Aorta (tissue), 5 donors: ENCODE measurements at places on chromosomes 16 and 17. TPM values are rescaled to one million over a fixed set of nuclear protein-coding genes. Genes with fewer than 3 reads are reported as not detected.

- H3K36me3 ChIP-seq: no peaks in the 10 kb centered on the region
- H3K4me3 ChIP-seq: no peak overlapping the region
These were observed 220.3 kb upstream of the IRX3 start for GRCh38 chr16:54506741-54507500.

DNA sequence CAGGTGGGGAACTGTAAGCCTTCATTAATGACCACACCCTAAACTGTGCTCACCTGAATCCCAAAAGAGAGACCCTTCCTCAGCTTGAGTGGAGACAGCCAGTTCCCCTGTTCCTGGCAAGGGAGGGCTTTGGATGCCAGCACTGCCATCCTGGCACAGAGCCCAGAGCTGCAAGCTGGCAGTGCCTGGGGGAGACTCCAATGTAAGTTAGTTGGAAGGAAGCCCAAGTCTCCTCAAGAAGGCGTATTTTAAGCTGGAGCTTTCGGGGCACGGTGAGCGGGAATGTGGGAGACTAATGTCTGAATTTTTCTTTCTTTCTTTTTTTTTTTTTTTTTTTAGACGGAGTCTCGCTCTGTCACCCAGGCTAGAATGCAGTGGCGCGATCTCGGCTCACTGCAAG lies 4.7 kb downstream of the CDC42EP4 start:
- H3K27me3 ChIP-seq: no peaks in the 10 kb centered on the region
- no peak for DNase-seq
- H3K4me3 ChIP-seq: no peak overlapping the region
- H3K27ac ChIP-seq: peak overlapping the region; percentile 1
- H3K36me3 ChIP-seq: no peaks in the 10 kb centered on the region

- no peak for DNase-seq
- no peak overlapping the region for H3K27ac ChIP-seq
- no peak overlapping the region for H3K4me3 ChIP-seq
- H3K27me3 ChIP-seq: no peaks in the 10 kb centered on the region
These were observed 375.7 kb upstream of the DYNLRB2 start for GRCh38 chr16:80164966-80165550.

DNA sequence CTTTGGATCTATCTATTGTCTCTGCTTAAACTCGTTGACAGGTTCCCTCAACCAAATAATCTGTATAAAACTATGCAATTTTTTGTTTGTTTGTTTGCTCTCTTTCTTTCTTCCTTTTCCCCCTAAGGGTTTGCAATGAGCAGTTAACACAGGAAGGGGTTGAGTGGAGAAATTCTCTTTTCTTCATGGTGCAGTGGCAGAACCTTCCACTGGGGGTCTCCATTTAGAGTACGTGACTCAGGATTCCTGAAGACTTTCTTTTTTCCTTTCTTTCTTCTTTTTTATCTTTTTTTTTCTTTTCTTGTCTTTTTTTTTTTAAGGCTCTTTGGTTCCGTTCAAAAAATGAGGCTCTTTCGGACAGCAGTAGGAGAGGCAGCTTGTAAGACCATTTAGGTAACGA lies 19.5 kb upstream of the RBFOX1 start:
- no peaks in the 10 kb centered on the region for H3K4me1 ChIP-seq
- no peak for DNase-seq
- H3K27ac ChIP-seq: no peak overlapping the region
- H3K36me3 ChIP-seq: no peaks in the 10 kb centered on the region
- no peak overlapping the region for H3K4me3 ChIP-seq

DNA sequence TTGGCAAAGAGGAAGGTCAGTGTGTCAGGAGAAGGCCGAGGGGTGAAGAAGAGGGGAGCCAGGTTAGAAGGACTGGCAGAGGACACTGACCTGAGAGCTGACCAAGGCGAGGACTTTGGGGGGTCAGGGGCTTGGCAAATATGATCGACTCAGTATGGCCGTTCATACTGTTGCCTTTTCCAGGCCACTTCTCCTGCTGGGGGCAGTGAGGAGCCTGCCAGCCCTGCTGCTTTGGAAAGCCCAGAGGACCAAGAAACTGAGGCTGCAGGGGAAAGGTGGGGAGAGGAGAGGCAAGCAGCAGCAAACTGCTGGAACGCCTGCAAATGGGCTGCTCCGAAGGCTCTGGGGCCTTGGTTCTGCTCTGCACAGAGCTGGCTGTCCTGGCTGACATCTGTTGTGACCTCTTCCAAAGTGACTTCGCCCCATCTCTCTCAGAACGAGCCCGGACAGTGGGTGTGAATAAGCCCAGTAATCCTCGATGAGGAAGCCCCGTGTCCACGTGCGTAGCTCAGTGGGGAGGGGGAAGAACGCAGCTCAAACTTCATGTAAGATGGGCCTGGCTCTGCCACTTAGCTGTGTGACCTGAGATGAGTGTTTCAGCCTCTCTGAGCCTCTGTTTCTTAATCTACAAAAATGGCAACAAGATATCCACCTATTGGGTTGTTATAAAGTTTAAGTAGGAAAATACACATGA lies 111.3 kb downstream of the SALL1 start:
- H3K36me3 ChIP-seq: no peaks in the 10 kb centered on the region
- H3K27ac ChIP-seq: no peak overlapping the region
- H3K27me3 ChIP-seq: no peaks in the 10 kb centered on the region
- no peak overlapping the region for H3K4me3 ChIP-seq
- no peaks in the 10 kb centered on the region for H3K4me1 ChIP-seq

The PDE6G gene
- total RNA-seq: not detected

The NUPR1 gene
- total RNA-seq: 137 TPM

The CLEC3A gene
- not detected for total RNA-seq

The ACSM5 gene
- 2.6 TPM for total RNA-seq

The CLDN7 gene
- total RNA-seq: 3.3 TPM

The MPP3 gene
- total RNA-seq: 14.6 TPM
